BJ (cell line): ENCODE measurements at places on chromosomes 7 and 10. TPM values are rescaled to one million over a fixed set of nuclear protein-coding genes. Genes with fewer than 3 reads are reported as not detected.

TAS2R41 gene
- polyA plus RNA-seq = not detected in 2 replicates

DNA sequence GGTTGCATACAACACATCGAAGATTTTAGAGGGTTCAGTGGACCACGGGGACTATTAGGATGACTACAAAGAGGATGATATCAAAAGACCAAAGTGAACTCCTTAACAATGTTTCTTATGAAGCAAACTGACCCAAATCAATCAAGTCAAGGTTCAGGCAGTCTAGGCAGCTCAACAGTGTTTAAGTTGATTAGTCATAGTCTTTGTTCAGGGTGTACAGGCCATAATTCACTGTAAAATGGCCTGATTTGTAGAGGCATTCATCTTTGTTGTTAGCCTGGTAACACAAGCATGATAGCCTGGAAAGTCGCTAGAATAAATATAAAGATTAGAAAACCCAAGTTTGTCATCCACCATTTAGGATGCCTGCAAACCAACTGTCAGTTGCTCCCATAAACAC, 32.6 kb downstream of the ANTXRL start:
- no peak for DNase-seq

- no peak for DNase-seq
Observed at GRCh38 chr7:40945788-40946187, 757.1 kb downstream of the INHBA start.

- DNase-seq = no peak
Observed at GRCh38 chr7:30330134-30331111, 46.0 kb downstream of the ZNRF2 start.

DNA sequence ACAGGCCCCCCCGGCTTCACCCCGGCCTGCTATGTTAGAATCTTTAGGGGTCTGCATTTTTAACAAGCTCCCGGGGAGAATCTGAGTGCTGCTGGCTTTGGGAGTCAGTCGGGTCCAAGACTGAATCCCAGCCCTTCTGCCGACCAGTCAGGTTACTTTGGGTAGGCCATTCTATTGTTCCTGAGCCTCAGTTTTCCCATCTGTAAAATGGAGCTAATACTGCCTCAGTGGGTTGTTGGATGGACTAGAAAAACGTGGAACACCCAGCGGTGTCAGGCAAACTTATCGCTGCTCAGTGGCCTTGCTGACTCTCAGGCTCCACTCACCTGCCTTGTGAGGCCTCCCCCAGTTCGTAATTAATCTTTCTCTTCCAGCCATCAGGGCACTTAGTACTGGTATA, 11.7 kb downstream of the TBATA start:
- DNase-seq = no peak

- DNase-seq = no peak
Observed at GRCh38 chr7:139562961-139563565, 39.6 kb downstream of the CLEC2L start.

GRCh38 chr7:114722562-114722961, 199.3 kb upstream of the MDFIC start:
- DNase-seq = no peak

- DNase-seq = no peak
Observed at GRCh38 chr7:111762211-111762610, 199.9 kb upstream of the IMMP2L start.

- no peak for DNase-seq
Observed at GRCh38 chr7:146057958-146058357, 58.6 kb upstream of the CNTNAP2 start.

- DNase-seq = no peak
Observed at GRCh38 chr10:86646532-86646931, 7.8 kb upstream of the OPN4 start.

DNA sequence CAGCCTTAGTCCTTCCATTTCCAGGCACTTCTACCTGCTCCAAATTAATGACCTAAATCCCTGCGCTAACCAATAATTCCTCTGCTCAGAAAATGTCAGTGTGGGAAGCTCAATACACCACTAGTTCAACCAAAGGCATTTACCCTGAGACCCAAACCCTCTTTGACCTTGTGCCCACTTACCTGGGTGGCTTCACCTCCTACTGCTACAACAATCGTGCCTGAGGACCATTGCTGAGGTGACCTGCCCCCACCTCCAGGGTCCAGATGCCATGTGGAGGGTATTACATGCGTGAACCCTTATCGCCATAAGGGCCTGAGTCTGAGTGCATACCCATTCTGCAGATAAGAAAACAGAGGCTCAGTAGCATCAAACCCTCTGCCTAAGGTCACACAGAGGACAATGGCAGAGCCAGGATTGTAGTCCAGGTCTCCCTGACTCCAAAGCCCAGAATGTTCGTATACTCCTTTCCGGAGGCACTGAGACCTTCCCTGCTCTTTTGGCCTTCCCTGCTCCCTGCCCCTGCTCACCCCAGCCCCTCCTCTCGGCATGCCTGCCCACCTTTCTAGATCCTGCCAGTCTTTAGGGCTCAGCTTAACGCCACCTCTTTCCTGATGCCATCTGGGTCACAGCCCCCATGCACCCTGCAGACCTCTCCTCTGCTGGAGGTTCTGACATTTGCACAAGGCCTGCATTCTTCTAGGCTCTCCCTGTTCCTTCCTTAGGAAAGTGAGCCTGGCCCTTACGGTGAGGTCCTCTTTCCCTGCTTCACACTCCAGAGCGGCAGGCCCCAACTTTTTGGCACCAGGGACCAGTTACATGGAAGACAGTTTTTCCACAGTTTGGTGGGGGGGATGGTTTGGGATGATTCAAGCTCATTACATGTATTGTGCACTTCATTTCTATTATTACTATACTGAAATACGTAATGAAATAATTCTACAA, 94.9 kb downstream of the CHST15 start:
- DNase-seq = no peak

DNA sequence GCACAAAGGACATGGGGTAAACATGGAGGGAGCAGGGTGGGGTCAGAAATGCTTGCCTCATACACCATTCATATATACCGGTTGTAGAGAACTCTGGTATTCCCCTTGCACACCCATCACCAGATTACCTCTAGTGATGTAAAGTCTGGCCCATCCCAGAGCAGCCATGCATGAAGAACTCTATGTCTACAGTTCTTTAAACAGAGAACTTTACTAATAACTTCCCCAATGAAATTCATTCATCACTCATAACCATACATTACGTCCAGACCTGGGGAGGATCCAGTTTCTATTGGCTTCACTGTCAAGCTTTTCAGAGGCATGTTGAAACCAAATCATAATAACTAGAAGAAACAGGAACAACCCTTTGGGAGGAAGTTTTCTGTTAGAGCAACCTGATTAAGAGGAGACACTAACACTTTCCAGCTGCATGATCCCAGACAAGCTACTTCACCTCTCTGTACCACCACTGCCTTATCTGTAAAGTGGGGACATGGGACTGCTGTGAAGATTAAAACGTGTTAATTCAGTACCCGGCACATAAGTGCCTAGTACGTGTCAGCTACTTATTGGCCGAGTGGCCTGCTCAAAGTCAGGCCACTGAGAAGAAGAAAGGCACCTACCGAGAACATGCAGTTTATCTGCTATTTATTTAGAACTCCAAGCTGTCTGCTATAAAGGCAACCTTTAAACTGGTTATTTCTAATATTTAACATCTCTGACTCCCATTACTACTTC, 59.7 kb downstream of the IGF2BP3 start:
- no peak for DNase-seq
